Fibroblast of villous mesenchyme (primary cell): ENCODE measurements at places on chromosomes 2 and 18. TPM values are rescaled to one million over a fixed set of nuclear protein-coding genes. Genes with fewer than 3 reads are reported as not detected.

- DNase-seq = peak; percentile 20
These were observed 27.0 kb downstream of the SKA1 start for GRCh38 chr18:50401888-50402287.

DNA sequence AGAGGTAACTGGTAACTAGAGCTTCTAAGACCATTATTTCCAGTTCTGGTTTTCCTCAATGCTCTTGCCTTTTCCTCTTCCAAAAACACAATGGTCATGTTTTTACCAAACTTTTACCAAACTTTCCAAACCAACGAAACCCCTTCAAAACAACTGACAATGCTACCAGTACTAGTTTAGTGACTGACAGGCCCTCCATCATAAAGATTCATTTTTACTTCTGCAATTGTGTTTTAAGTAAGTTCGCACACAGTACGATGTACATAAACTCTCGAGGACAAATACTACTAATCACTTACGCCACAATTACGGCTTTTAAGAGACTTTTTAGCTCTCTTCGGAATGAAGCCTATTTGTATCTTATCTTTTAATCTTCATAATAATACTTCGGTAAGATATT lies 900 bp downstream of the C18orf32 start:
- peak; percentile 25 for DNase-seq

DNA sequence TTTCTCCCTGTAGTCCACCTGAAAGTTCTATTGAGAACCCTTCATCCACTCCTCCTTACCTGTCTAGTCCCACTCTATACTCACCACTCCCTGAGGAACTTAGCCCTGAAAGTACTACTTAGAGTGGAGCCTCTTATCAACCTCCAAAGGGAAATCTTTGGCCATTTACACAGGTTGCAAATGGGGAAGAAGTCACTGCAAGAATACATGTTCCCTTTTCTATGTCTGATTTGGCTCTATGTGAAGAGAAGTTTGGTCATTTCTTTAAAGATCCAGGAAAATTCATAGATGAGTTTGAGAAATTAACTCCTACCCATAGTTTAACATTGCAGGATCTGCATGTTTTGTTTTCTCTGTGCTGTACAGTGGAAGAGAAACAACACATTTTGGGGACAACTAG lies 22.9 kb upstream of the MGAT4A start:
- no peak for DNase-seq

RNF152 gene
- total RNA-seq = 11.7 and 17.4 TPM in 2 replicates

ABCB11 gene
- under 0.01 TPM in 1 of 2 replicates, not detected in the other for total RNA-seq
